RWPE2 (cell line): ENCODE measurements at places on chromosomes 1 and 21.

DNA sequence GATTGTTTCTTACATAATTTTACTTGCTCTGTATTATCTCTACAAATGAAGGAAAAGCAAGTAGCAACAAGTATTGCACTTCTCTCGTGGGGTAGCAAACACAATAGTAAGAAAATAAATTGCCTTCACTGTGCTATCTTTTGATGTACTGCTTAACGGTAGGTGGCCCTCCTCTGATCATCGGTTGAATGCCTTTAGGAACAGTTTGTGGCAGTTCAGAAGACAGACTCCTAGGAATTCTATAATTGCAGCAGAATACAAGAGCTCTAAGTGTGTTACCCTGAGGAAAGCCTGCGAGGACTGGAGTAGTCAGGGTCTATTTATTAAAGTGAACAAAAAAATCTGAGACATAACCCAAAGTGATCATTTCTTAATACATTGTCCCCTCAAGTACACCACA is 1135.9 kb downstream of the KCNT2 start:
- DNase-seq, result no peak

- no peak for DNase-seq
Observed at GRCh38 chr1:192802406-192802805, 6.4 kb upstream of the RGS2 start.

- no peak for DNase-seq
Observed at GRCh38 chr1:154220970-154221277, 169 bp downstream of the UBAP2L start.

GRCh38 chr1:8974551-8974950 is 28.9 kb downstream of the CA6 start:
- DNase-seq, result no peak

GRCh38 chr1:101540161-101540560 is 303.3 kb downstream of the S1PR1 start:
- no peak for DNase-seq

DNA sequence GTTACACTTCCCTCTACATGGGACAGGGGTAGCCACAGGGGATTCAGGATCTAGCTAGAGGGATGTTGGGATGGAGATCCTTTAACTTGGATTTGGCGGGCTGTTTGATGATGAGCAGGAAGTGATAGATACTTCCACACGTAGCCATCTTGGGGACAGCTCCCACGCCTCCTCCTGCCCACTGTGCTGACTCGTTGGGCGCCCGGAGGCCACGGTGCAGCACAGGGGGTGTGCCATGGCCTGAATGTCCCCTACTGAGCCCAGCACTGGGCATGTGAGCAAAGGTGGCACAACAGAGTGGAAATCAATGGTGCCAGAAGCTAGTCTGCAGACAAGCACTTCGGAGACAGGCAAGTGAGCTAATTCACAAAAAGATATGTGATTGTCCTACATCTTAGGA is 31.6 kb upstream of the CCSAP start:
- no peak for DNase-seq

GRCh38 chr1:10686404-10687040 is 109.9 kb downstream of the CASZ1 start:
- DNase-seq, result no peak
